Fibroblast of skin of abdomen (primary cell): ENCODE measurements at places on chromosomes 13 and 19.
A peak's percentile ranks its signal among the peaks of the same experiment; 100 is the strongest.

GRCh38 chr19:15448778-15449619 is 757 bp downstream of the WIZ start:
- peak; percentile 9 for DNase-seq

- DNase-seq, result peak; percentile 67
These were observed 6.8 kb upstream of the SPART start for GRCh38 chr13:36353001-36353400.

GRCh38 chr13:90526711-90527110 is 820.8 kb upstream of the MIR17HG start:
- no peak for DNase-seq

DNA sequence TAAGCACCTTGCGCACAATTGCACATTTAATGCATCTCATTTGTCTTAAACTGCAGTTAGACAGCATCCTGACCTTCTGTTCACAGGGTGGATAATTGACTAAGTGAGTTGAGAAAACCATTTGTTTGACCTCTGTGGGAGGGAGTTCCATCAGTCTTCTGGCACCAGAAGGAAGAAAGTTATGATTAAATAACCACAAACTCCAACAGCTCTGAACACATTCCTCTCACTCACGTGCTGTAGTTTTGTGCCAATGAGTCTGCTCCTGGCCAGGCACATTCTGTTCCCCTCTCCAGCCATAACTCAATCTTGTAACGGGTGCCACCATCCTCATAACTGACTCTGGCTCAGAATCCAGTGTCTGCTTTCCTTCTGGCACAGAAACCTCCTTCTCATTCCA is 817.2 kb downstream of the SLITRK1 start:
- peak; percentile 68 for DNase-seq

GRCh38 chr19:16233836-16234551 is 36.3 kb downstream of the AP1M1 start:
- no peak for DNase-seq

DNA sequence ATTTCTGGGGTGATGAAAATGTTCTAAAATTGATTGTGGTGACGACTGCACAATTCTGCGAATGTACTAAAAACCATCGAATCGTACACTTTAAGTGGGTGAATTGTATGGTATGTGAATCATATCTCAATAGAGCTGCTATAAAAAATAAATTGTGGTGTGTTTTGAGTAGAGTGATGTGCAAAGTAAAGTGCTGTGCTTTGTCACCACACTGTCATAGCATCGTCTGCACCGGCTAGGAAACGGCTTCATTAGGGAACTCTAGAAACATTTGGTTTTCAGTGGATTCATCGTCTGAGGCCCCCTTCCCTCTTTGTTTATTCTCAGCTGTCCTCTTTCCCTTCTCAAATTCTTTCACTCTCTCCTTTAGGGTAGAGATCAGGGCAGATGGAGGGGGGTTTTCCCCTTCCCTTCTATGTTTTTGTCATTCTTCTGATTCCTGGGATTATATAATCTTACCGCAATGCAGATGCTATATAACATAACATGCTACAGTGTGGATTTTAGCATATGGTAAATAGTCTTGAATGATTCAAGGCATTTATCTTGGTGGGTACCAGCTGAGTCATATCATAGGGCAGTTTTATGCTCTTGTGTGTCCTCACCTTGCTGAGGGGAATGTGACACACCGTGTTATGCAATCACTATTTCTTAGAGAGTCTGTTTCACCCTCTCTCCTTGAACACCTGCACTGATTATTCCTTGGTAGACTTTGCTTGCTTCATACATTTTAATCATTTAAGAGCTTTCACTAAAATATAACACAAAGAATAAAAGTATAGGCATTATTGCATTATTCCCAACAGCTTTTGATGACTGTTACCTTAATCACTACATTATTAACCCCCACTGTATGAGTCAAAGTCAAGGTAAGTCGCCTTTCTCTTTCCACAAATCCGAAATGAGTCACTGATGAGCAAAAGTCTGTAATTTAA is 239.4 kb downstream of the DCLK1 start:
- DNase-seq, result peak; percentile 77

GRCh38 chr13:34941835-34942731 is at the start of gene NBEA:
TSS of gene NBEA (plus strand) at chr13:34942270. CDS start at chr13:34942821, 551 bp downstream.
- peak; percentile 63 for DNase-seq

DNA sequence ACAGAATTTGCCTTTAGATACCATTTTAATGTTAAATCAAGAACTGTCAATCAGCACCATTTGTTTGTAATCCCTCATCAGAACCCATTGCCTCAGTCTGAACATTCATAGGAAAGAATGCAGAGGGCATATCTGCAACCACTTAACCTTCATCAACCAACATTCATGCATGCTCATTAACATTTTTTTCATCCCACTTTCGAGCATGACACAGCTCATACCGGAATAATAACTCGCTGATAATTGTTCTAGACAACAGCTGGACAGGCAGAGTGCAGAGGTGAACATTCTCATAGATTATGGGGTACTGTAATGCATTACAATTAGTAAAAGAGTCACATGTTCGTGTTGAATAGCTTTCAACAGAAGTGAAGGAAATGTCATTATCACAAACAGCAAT is 216.8 kb downstream of the DIAPH3 start:
- DNase-seq, result peak; percentile 75

- no peak for DNase-seq
These were observed 191.8 kb downstream of the GGACT start for GRCh38 chr13:100396776-100397175.

GRCh38 chr13:80508031-80508430 is 167.1 kb upstream of the SPRY2 start:
- no peak for DNase-seq

DNA sequence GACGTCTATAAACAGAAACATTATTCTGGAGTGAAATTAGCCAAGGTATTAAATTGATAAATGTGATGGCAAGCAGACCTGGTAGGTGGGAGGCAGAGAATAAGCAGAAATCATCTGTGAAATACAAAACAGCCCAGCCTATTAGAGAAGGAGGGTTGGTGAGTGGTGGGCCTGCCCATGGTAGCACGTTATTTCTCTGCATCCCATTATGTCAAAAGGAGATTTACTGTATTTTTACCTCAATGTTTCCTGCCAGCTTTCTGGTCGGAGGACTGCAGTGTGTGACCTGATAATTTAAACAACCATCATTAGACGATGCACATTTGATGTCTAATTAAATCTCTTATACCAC is 200.9 kb downstream of the OXGR1 start:
- DNase-seq, result no peak

GRCh38 chr13:50518131-50518530 is 325.4 kb downstream of the DLEU7 start:
- DNase-seq, result no peak

DNA sequence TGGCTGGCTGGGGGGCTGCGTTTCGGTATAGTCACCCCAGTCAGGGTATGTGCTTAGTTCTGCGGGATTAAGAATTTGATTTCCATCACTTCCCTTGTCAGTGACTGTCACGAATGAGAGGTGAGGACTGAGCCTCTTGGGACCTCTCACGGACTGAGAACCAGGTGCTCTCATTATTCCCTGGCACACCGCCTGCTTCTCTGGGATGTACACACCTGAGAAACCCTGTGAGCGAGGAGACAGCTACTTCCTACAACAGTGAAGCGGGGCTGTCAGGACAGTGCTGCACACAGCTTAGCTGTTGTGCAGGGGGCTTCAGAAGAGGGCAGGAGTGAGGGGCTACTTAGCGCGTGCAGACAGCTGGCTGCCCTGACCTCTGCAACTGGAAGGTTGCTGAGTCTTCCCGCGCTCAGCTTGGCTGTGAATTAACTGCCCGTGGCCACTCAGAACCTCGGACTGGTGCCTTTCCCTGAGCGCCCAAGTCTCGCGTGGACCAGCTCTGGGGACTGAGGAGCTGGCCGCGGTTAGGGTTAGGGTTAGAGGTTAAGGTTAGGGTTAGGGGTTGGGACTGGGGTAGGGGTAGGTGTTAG is 65.3 kb upstream of the MCF2L start:
- no peak for DNase-seq

DNA sequence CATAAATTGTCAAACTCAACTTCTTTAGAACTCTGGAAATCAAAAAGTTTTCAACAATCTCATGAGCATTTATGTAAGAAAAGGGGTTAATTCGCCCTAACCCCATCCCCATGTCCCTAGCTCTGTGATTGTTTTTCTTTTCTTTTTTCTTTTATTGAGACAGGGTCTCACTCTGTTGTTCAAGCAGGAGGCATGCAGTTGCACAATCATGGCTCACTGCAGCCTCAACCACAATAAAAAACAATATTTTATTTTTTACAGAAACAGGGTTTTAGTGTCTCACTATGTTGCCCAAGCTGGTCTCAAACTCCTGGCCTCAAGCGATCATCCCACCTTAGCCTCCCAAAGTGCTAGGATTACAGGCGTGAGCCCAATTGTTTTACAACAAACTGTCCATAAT is 16.7 kb downstream of the VWA8 start:
- DNase-seq, result no peak

DNA sequence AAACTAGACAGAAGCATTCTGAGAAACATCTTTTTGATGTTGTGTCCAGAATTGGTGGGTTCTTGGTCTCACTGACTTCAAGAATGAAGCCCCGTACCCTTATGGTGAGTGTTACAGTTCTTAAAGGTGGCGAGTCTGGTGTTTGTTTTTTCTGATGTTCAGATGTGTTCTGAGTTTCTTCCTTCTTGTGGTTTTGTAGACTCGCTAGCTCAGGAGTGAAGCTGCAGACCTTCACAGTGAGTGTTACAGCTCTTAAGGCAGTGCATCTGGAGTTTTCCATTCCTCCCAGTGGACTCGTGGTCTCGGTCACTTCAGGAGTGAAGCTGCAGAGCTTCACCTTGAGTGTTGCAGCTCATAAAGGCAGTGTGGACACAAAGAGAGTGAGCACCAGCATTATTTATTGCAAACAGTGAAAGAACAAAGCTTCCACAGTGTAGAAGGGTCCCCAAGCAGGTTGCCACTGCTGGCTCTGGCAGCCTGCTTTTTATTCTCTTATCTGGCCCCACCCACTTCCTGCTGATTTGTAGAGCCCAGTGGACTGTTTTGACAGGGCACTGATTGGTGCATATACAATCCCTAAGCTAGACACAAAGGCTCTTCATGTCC is 1820.8 kb downstream of the UQCRFS1 start:
- DNase-seq, result no peak

DNA sequence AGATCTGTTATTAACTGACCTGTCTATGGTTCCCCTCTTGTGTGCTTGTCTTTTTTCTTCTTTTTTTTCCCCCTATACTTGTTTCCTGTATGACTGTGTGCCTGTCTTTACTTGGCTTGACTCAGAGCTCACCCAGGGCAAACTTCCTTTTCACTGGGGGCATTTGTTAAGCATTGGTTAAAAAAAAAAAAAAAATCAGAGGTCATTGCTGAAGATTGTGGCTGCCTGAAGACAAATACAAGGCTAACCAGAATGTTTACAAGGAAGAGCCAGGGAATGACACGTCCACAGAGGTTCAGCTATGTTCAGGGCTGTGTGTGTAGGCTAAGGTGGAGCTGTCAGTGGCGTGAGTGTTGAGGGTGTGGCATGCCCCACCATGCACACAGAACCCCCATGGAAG is 47.1 kb downstream of the LNX2 start:
- DNase-seq, result no peak

DNA sequence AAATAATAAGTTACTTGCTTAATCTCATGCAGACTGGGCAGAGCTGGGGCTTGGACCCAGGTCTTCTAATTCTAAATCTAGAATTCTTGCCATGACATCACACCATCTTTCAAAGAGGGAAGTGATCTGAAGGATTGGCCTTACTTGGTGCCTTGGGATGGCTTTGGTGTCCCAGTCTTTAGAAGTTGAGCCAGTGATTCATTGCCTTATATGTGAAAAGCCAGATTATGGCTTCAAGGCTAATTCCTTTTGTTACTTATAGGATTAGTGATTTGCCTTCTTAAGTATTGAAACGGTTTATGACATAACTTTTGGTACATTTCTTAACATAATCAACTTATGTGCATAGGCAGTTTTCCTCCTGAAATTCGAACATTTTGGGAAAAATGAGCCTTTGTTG is 14.9 kb downstream of the COG3 start:
- no peak for DNase-seq

DNA sequence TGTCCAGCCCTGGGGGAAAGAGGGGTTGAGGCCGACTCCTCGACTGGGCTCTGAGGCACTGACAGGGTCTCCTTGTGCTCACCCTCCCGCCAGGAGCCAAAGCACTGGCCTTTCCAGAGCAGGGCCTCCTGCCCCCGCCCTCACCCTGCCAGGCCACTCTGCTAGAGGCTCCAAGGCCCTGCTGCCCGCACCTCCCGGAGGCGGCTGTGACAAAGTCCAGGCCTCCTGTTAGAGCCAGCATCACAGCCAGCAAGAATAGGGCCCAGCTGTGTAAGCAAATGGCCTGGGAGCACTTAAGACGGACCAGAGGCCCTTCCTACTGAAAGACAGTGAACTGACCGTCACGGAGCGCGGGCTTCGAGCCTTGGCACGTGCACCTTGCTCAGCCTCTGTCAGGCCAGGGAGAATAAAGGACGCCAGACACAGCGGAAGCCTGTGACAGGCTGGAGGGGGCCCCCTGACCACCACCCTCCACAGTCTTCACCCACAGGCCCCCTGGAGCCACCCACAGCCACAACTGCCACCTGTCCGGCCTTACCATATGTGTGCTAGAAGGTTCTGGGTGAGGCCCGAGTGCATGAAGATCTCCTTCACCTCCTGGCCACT is 50.9 kb downstream of the EPS15L1 start:
- DNase-seq, result no peak

DNA sequence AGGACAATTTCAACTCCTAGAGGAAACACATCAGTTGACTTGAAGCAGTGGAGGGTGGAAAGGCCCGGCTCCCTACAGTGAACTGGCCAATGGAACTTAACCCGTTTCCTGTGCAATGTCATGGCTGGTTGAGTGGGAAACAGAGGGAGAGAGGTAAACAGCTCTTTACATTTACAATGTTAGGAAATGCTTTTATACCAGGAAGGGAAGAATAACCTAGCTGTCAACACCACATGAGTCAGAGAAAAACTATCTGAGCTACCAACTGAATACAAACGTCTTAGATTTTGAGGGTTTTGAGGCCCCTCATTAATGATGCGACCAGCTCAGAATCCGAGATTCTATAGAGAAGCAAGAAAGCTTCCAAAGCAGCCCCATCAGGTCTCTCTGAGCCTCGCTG is 36.7 kb downstream of the CARD8 start:
- DNase-seq, result peak; percentile 20

DNA sequence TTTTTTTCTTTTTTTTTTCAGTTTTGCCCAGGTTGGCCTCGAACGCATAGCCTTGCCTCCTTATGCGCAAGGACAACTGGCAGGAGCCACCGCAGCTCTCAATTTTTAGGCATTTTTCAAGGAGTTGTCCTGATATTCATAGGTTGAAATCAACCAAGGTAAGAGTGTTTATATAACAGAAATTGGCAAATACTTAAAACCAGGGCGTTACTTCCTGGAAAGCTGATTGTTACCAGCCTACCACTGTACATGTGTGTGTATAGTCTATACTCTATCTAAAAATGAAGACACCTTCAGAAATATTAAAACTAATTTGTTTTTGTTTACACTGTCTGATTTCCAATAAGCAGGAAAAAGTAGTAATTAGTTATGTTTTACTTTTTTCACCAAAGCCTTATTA is 39.2 kb downstream of the GPC6 start:
- no peak for DNase-seq

DNA sequence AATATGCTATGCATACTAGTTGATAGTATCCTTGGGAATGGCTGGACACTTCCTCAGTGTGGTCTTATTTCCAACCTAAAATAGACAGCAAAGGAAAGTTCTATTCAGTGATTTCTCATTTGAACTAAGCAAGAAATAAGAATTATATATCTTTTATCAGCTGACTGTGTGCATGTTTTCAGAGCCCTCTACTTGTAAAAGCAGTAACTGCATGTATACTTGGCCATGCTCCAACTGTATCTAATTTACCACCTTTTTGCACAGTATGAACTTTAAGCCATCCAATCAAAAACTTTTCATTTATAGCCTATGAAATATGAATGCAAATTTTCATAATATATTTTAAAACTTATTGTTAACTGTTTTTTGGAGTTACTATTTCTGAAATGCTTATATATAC is 136.4 kb upstream of the PCDH9 start:
- peak; percentile 6 for DNase-seq
